Uterus (tissue), 4 donors: ENCODE measurements at places on chromosomes 3 and 15. TPM values are rescaled to one million over a fixed set of nuclear protein-coding genes. Genes with fewer than 3 reads are reported as not detected.

GRCh38 chr15:95352631-95353187 is 977.8 kb upstream of the NR2F2 start:
- DNase-seq = no peak
- H3K27me3 ChIP-seq = no peaks in the 10 kb centered on the region
- H3K27ac ChIP-seq = no peak overlapping the region
- H3K36me3 ChIP-seq = no peaks in the 10 kb centered on the region
- no peak overlapping the region for H3K4me3 ChIP-seq

Gene P3H2
- 441 TPM for total RNA-seq

Gene ARGFX
- not detected for total RNA-seq

GRCh38 chr3:53594276-53594675 is 99.9 kb downstream of the CACNA1D start:
- H3K27me3 ChIP-seq = no peaks in the 10 kb centered on the region
- no peak for DNase-seq
- H3K36me3 ChIP-seq = no peaks in the 10 kb centered on the region
- H3K4me3 ChIP-seq = no peak overlapping the region

GRCh38 chr3:127450331-127450730 is 140.2 kb downstream of the TPRA1 start:
- no peak for DNase-seq
- no peak overlapping the region for H3K4me3 ChIP-seq
- H3K4me1 ChIP-seq = peaks cover 1% of the 10 kb centered on the region
- H3K27me3 ChIP-seq = no peaks in the 10 kb centered on the region
